Activated naive CD4-positive, alpha-beta T cell (primary cell): ENCODE measurements at places on chromosomes 2 and 18.

DNA sequence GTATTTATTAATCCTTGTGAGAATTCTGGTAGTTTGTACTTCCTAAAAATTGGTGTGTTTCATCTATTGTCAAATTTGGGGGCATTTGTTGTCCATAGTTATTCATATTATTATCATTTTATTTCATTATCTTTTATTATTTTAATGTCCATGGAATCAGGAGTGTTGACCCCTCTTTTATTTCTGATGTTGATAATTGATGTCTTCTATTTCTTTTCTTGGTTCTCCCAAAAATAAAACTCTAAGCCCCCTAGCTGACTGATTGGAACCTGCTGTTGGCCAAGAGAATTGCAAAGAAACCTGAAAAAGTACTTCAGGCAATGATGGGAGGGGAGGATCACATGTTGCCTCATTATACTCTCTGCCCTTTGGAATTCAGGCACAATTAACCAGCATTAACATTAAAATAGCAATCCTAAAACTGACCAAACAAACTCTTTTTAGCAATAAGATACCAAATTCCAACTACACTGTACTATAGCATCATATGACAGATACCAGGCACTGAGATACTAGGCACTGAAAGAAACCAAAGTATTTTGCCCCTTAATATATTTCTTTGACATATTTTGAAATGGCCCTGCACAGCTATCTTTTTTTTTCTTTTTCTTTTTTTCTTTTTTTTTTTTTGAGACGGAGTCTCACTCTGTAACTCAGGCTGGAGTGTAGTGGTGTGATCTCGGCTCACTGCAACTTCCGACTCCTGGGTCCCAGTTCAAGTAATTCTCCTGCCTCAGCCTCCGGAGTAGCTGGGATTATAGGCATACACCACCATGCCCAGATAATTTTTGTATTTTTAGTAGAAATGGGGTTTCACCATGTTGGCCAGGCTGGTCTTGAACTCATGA is 1097.2 kb upstream of the CNTNAP5 start:
- DNase-seq, result no peak

DNA sequence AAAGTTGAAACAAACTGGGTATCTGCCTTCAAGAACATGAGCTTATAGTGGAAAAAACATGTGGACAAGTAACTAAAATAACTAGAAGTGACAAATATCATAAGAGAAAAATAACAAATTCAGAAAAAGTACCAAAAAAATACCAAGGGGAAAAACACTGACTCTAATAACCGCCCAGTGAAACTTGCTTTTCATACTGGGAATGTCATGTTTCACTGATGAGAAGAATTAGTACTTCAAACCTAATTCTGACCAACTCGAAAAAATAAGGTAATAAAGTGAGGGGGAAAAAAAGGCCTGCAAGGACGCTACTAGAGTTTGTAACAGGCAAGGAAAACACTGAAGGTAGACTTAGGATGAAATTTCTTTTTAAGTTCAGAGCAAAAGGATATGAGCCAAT is 83.6 kb downstream of the RTTN start:
- DNase-seq, result no peak

GRCh38 chr18:36186461-36187192 is 670 bp upstream of the MOCOS start:
- DNase-seq, result no peak

GRCh38 chr2:199444749-199445148 is 13.0 kb downstream of the SATB2 start:
- no peak for DNase-seq

GRCh38 chr2:102010902-102011301 is 19.1 kb downstream of the IL1R2 start:
- DNase-seq, result no peak

DNA sequence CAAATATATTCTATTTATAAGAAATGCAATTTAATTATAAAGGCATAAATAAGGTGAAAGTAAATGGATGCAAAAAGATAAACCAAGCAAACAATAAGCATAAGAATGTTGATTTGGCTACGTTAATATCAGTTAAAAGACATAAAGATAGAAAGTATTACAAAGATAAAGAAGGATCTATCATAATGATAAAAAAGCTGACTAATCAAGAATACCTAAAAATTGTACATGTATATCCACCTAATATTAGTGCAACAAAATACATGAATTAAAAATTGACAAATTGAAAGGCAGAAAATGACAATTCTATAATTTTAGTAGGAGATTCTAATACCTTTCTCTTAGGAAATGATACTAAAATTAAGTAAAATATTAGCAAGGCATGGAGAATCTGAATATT is 21.5 kb downstream of the SLC9A4 start:
- no peak for DNase-seq
